ENCODE measurements at places on chromosomes 2 and 18.

DNA sequence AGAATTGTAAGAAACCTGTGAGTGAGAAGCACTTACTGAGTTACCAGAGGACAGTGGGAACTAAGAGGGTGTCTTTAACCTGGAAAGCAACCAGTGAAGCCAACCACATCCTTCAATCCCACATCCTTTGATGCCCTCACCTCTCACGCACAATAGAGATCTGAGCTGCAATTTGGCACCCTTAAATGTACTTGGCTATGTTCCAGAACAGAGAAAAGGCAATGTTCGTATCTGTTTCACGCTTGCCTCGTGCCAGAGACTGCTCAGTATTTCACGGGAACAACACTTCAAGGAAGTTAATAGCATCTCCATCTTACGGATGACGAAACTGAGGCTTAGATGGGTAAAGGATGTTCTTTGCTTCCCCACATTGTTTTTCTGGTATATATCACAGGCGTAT, 167.4 kb downstream of the DPP10 start:
- no peak for DNase-seq

DNA sequence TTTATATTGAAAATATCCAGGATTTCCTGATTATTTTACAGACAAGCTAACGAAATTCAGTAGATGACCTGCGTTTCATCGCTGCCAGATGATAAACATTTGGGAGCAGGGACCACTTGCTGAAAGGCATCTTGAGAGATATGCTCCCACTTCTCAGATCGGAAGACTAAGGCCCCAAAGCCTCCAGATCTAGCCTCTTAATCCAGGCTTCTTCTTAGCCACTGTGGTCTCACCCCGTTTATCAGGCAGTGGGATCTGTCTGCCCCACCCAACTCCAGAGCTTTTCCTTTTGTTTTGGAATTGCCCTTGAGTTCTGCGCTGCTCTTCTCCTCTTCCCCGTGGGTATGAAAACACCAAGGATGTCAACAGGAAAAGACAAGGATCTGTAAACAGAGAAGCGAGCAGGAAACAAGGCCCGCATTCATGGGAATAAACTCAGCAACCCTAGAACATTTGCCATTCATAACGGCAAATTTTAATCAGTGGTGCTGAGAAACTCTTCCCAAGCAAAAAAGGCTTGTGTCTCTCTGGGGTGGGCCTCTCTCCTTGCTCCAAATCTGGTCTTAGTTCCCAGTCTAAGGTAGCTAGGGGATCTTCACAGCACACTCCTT, 21.4 kb downstream of the MYL12B start:
- no peak for DNase-seq

- DNase-seq: no peak
Measured at GRCh38 chr18:55413474-55413873, 174.5 kb downstream of the TCF4 start.

DNA sequence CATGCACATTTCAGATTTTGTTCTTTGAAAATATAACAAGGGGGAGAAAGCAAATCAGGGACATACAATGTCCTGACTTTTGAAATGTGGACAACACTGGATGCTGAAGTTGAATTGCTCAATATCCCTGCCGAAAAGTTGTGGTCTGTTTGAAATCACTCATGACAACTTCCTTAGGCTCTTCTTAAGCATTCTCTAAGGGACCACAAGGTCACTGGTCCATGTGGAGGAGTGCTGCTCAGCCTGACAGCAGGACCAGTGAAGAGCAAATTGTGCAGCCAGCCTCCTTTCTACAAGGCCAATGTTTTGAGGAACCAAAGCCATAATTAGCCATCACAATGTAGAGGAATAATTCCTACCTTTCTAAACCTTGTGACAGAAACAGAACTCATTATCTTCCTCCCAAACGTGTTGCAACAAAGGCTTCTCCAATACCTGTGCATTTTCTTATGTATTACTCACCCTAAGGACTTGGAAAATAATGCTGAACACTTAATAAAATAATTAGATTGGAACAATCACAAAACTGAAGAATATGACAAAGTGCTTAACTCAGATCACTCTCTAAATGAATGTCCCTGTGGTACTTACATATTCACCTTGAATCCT, 1477.6 kb upstream of the NXPH2 start:
- DNase-seq: no peak

DNA sequence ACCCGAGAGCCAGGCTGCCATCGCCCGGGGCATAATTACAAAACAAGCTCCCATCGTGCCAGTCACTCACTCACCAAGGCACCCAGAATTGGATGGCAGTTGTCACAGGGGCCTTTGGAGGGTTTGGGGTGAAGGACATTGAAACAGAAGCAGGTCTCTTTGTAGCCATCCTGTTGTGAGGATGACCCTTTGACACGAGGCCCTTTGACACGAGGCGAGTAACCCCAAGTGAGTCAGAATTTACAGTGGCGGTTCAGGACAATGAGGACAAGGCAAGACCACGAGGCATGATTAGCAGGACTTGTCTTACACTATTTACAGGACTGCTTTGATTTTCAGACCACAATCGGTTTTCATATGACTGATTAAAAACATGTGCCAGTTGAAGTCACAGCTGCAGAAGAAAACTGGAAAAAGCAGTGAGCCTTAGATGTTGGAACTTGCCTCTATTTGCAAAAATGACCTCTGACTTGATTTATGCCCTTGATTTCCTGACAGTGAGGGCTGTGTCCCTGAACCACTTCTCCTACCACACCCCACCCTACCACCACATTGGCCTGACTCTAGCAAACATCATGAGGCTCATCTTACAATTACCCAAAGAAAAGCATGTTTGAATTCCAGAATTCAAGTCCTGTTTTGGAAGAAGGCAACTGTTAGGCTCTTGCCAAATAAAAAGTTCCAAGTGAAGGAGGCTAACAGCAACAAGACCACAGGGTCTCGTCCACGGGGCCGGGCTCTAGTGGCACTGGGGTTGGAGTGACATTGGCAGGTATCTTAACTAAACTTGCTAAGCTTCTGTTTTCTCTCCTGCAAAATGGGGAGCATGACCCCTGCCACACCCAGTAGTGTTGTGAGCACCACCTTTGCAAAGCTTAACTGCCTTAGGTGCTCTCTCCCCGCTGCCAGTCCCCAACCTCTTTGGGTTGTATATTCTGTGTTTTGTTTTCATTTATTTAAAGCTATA, 64.4 kb upstream of the FOSL2 start:
- no peak for DNase-seq

- no peak for DNase-seq
Measured at GRCh38 chr2:232276084-232276732, 102.3 kb upstream of the ALPP start.

- no peak for DNase-seq
Measured at GRCh38 chr2:27958711-27959378, 68.3 kb downstream of the BABAM2 start.

DNA sequence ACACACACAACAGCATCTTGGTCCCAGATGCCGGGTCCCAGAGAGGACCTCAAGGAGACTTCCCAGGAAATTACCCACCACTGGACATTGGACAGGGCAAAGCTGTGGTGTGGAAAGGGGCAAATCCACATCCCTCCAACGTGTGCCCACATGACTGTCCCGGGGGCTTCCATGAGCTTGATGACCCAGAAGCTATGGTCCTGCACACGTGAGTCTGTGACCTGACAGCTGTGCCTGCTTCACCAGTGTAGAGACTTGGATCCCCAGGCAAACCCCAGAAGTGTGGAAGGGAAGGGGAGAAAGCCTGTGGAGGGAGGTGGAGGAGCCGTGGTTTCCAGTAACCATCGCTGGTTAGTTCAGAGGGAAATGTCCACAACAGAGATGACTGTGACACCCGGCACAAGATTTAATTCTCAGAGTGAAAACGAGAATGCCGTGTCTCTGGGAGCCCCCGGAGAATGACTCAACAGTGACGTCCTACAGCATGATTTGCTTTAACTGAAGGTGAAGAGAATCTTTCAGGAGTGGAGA, 19.1 kb upstream of the GPR55 start:
- no peak for DNase-seq

GRCh38 chr18:48834413-48835031, 116.2 kb downstream of the SMAD7 start:
- DNase-seq: peak; percentile 80

- no peak for DNase-seq
Measured at GRCh38 chr2:37630776-37631175, 40.7 kb downstream of the CDC42EP3 start.

- no peak for DNase-seq
Measured at GRCh38 chr18:72840109-72840508, 27.7 kb downstream of the NETO1 start.

- no peak for DNase-seq
Measured at GRCh38 chr2:229417176-229417575, 146.1 kb upstream of the PID1 start.

DNA sequence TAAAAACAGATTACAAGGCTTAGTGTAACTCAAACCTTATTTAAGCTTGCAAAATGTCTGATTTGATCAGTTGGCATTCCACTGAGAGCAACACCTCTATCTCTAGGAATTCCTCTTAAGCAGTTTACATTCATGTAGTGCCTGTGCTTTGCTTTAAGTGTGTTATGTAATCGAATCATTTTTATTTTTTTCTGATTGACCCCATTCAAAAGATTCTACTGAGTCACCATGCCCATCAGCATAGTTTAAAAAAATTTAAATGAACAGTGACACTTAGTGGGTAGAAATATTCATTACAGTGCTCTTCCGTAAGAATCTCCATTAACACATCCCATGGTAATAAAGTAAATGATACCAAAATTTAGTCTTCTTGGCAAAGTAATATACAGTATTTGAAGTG, 67.8 kb upstream of the SLC4A10 start:
- DNase-seq: no peak

DNA sequence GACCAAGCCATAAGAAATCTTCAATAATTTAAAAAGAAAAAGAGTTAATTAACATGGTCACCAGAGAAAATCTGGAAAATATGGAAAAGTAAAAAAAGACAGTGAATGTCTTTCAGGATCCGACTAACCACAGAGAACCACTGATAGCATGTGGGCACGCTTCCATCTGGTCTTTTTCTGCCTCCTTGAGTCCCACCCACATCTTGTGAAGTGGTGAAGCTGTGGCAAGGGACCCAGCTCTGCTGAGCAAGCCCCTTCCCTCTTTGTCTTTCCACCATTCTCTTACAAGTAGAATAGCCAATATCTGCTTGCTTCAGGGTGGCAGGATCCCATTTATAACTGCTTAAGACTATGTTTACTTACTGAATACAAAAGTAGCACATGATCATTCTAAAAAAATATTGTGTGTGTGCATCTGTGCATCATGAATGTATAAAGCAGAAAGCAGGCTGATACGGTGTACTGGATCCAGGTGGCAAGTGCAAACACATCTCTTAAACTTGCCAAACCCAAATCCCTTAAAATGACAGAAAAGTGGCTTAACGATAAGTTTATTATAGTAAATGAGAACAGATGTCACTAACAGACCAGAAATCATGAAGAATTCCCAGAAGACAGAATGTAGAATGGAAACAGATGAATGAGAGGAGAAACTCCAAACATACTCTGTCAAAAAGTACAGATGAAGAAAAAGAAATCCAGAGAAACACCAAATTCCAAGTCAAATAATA, 52.3 kb downstream of the FOXI3 start:
- DNase-seq: no peak

DNA sequence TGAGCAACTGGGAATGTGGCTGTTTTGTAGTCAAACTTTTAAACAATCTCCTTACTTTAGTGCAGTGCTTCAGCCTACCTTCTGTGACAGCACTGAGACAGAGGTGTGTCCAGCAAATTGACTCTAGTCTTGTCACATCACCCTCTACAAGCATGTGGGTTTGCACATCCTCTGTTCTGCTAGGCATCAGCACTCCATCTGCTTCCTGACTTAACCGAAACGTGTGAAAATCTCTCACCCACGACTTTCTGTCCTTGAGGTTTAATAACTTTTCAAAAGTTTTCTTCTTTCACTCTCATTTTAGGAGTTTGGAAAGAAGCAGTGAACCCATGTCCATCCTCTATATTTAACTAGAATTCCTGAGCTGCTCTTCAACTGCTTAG, 42.6 kb downstream of the TTR start:
- no peak for DNase-seq

- no peak for DNase-seq
Measured at GRCh38 chr2:103738108-103738507, 976.3 kb downstream of the TMEM182 start.

DNA sequence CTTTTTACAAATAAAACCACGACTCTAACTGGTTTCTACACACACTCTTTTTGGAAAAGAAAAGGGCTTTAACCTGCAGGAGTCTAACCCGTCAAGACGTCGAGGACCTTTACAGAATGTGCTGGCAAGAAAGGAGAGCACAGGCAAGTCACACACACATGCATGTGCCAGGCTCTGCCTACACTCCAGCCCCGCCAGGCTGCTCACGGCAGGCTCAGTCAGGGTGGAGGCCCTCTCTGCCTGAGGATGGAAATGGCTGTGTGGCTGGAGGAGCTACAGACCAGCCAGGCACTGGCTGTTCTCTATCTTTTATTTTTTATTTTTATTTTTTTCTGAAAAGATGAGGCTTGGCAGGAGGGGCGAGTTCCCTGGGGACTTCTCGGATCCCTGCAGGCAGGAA, 10.2 kb downstream of the SIX3 start:
- DNase-seq: no peak

- DNase-seq: no peak
Measured at GRCh38 chr2:132519566-132519965, 103.0 kb downstream of the GPR39 start.

GRCh38 chr2:58891828-58892377, 650.8 kb upstream of the FANCL start:
- DNase-seq: no peak

Measured in H54 (cell line).